ENCODE measurements at places on chromosomes 7 and 10.
A peak's percentile ranks its signal among the peaks of the same experiment; 100 is the strongest.

DNA sequence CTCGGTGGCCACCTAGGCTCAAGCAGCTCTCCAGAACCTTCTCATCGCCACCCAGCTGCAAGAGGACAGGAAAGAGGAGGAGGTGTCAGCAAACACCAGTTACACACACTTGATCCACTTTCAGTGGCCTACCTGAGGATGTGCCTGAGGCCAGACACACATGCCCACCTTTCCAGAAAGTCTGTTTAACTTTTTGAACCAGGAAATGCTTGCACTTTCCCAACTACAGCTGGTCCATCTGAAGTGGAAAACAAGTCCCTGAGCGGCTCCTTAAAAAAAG lies 15.7 kb upstream of the CYREN start:
- DNase-seq, result no peak

- no peak for DNase-seq
Measured at GRCh38 chr10:127736222-127736914, 617 bp upstream of the FOXI2 start.

GRCh38 chr10:77177161-77177560 lies 460.4 kb downstream of the KCNMA1 start:
- DNase-seq, result no peak

GRCh38 chr7:94183289-94183749 lies 179.2 kb upstream of the BET1 start:
- DNase-seq, result peak; percentile 98

DNA sequence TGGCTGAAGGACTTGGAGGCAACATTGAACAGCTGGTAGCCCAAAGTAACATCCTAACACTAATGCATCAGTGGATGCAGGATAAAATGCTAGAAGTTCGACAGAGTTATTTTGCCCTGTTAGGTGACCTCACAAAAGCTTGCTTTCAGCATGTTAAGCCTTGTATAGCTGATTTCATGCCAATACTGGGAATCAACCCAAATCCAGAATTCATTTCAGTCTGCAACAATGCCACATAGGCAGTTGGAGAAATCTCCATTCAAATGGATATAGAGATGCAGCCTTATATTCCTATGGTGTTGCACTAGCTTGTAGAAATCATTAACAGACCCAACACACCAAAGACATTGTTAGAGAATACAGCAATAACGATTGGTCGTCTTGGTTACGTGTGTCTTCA lies 62.9 kb downstream of the CCSER2 start:
- DNase-seq, result no peak

DNA sequence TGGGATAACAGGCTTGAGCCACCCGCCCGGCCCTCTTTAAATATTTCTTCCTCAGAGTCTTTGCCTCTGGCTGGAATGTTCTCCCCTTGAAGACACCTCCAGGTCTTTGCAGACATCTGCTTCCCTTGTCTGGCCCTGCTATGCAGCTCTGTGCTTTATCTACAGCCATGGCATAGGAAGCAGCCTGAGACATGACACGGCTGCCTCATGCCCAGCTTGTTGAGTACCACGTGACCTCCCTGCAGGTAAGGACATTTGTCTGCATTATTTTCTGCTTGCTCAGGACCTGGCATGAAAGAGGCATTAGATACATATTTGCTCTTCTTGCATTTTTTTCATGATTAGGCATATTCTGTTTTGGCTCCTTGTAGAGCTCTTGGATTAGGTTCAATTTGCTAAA lies 113.8 kb upstream of the KLF6 start:
- no peak for DNase-seq

GRCh38 chr7:105389088-105389650 lies 448 bp upstream of the SRPK2 start:
- peak; percentile 56 for DNase-seq

DNA sequence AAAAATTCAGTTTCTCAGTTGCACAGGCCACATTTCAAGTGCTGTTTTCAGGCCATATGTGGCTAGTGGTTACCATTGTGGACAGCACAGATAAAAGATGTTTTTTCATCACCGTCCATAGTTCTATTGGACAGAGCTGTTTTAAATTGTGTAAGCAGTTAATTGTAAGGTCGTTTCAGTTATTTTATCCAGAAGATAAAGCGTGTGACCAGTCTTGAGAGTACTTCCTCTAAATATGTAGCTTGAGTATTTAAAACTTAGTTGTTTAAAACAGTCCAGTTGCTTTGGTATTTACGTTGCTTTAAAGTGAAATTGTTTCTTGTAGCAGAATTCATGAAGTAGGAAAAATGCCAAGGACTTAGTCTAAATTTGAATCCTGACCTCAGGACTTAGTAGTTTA lies 66.9 kb downstream of the ZNRF2 start:
- no peak for DNase-seq

- no peak for DNase-seq
Measured at GRCh38 chr7:141839256-141839655, 2.0 kb downstream of the PRSS37 start.

DNA sequence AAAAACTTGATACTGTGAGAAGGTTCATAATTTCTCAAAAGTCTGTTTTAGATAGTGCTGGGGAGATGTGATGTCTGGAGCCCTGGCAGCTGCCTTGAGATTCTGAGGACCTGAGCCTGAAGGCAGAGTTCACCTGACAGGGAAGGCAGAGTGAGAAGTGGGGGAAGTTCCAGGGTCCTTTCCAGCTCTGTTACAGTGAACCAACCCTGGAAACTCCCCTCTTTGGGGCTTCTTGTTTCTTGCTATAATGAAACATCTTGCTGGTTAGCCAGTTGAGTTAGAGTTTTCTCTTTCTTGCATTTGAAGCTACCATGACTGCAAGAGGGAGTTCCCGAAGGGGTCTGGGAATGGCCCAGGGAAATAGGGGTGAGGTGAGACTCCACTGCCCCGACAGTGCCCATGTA lies 158.9 kb upstream of the TNRC18 start:
- DNase-seq, result no peak

DNA sequence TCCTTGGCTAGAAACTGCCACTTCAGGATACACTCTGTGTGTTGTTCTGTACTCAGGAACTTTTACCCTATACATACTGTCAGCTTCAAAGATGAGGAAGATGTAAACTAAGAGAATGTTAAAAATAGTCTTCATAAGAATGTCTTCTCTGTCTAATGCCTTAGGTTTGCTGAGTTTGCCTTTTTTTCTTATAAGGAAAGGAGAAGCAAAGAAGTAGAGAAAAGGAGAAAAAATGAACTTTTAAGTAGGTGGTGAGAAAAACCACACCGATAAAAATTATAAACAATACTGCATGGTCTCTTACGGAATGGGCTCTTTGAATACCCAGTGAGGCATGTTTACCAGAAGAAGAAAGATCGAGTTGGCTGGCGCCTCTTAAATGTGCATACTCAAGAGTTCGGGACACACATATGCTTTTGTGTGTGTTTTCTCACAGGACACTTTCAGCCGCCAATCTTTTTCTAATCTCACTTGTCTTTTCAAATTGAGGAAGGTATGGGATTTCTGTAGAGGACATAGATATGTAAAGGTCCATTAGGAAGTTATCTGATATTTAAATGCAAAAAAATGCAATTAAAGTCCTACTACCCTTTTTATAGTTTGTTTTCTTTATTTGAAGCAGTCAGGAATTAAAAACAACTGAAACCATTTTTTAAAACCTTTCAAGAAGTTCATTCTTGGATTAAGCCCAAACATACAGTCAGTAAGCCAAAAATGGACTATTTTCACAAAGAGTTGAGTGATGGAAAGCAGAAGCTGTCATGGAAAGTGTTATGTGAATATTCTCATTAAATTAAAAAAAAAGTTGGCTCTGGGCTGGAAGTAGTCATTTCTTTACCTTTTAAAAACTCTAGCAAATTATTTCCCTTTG lies 100.6 kb upstream of the MDFIC start:
- DNase-seq, result no peak

GRCh38 chr7:133164498-133164897 lies 82.6 kb upstream of the CHCHD3 start:
- no peak for DNase-seq

- DNase-seq, result peak; percentile 81
Measured at GRCh38 chr10:76086761-76087639, 655.6 kb downstream of the LRMDA start.

GRCh38 chr10:129911451-129912165 lies 52.5 kb downstream of the EBF3 start:
- DNase-seq, result no peak

DNA sequence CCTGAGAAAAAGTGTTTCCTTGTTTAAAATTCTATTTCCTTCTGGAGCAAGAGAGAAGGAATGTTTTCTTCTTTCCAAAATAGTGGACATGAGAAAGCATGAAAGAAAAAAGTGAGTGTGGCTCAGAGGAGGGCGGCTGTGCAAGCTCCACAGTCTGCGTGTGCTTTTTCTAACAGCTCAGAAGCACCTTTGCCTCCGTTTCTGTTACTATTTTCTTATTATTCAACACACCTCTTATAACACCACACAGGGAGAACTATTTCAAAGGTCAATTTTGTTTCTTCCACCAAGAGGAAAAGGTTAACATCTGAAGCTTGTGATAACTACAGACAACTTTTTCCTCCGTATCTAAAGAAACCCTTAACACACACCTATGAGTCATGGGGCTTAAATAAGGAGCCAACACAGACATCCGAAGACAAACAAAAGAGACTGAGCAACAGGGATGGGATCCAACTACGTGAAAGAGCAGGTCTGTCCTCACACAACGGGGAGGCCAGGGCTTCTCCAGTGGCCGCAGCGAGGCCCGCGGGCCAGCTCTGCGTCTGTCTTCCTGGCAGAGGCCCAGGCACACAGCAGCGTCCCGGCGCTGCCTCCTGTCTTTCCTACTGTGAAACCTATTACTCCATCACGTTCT lies 36.2 kb upstream of the NCAPG2 start:
- DNase-seq, result peak; percentile 72

GRCh38 chr10:104913390-104913789 lies 272.3 kb downstream of the SORCS3 start:
- no peak for DNase-seq

DNA sequence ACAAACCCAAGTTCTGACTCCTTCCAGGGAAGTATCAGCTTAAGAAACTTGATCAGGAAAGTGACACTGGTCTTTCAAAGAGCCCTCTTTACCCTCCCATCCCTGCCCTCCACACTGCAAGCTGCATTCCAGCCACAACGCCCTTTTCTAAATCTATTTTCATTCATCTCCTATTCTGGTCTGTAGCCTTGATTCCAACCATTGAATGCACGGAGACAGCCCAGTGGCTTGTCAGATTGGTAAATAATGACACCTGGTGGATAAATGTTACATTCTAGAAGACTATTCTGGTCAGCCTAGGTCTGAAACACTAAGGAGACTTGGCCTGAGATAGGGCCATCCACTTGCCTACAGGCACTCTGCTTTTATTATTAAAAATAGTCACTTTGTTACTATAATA lies 20.9 kb downstream of the MORN4 start:
- peak; percentile 74 for DNase-seq

GRCh38 chr10:105017116-105017515 lies 376.0 kb downstream of the SORCS3 start:
- no peak for DNase-seq

GRCh38 chr10:29199941-29200679 lies 88.8 kb upstream of the LYZL1 start:
- DNase-seq, result no peak

DNA sequence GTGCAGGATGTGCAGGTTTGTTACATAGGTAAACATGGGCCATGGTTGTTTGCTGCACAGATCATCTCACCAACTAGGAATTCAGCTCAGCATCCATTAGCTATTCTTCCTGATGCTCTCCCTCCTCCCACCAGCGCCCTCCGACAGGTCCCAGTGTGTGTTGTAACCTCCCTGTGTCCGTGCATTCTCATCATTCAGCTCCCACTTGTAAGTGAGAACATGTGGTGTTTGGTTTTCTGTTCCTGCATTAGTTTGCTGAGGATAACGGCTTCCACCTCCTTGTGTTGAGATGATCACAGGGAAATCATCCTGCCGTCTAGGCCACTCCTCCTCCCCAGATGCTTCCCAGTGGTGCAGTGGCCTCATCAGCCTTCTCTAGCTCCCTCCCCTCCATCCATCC lies 261.6 kb upstream of the GALNT17 start:
- DNase-seq, result no peak

- no peak for DNase-seq
Measured at GRCh38 chr7:1698201-1698600, 28.1 kb downstream of the ELFN1 start.

GRCh38 chr10:93542358-93542791 lies 24.1 kb upstream of the FFAR4 start:
- no peak for DNase-seq

GRCh38 chr10:7855205-7855604 lies 36.9 kb downstream of the TAF3 start:
- DNase-seq, result no peak

DNA sequence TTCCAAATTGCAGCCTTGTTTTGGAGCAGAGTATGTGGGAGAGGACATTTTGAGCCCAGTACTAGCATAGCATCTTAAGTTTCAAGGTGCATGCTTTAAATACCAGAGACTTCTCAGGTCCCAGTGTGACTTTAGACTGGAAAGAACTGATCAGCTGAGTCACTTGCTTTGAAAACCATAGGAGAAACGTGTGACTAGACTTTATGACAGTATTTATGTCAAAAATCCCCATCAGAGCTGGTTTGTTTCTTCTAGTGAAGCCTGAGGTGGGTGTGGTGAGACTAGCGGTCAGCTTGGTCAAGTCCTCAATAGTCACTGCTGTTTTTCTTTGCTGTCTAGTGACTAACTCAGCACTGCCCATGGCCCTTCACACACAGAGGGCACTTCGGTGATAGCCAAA lies 724.2 kb downstream of the GATA3 start:
- DNase-seq, result no peak

DNA sequence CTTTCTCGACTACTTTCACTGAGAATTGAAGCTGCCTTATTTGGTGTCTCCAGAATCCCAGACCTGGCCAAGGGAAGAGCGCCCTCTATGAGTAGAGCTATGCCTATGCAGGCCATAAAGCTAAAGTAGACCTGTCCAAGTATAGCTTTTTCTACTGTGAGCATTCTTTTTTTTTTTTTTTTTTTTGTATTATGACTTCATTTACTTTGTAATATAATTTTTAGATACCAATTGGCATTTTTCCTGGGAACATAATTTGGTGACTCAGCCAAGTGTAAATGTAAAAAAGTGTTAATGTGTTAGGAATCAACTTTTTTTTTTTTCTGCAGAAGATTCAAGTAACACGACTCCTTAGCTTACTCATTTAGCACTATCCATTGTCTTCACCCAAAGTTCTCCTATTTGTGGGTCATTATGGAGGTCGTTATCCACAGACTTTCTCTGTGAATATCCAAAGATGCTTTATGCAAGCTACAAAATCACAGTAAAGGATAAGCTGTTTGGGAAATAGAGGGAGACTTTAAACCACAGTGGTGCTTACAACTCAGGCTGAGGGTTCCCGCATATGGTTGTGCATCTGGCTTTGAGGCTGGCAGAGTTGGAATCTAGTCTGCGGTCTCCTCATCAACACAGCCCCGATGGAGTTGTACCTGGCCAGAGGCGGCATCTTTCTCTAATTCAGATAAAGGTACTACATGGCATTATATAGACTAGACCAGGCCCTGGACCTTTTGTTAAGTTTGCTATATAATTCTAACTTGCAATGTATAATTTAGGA lies 1040.2 kb upstream of the SORCS1 start:
- DNase-seq, result peak; percentile 6

DNA sequence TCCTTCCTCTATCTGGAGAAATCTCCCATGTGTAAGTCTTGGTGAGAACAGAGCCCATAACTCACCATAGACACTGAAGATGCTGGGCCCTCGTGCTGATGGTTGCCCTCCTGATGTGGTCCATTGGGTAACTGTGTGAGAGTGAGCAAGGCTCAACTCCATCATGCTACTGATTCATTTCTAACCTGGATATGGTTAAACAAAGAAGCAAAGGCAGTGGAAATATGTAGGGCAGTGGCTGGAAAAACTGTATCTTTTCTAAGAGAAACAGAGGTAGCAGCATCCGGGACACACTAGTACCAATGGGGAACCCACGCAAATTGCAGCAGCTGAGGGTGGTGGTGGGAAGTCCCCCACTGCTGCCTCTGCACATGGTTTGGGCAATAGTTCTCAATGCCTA lies 221.7 kb downstream of the KLF6 start:
- DNase-seq, result no peak

Measured in HFFc6 (cell line).